Cerebellar cortex (tissue), 1 donor: ENCODE measurements at places on chromosomes 4 and X.

DNA sequence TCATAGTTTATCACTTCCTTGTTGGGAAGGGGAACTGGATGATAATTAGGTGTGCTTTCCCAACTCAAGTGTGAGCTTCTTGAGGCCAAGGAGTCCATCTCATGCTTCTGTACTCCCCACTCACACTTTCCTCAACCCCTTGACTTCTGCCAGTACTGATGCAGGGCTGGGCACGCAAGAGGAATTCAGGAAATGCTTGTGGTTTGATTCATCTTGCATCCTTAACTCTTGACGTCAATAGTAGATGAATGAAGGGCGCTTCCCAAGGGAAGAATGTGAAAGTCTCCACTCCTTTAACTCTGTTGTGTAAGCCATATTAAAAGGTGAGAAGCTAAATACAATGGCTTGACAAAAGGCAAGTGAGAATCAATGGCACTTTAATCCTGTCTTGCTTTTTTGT, 101.8 kb downstream of the AGTR2 start:
- DNase-seq = no peak

GRCh38 chrX:13669246-13669737, 16.4 kb downstream of the TCEANC start:
- DNase-seq = no peak

DNA sequence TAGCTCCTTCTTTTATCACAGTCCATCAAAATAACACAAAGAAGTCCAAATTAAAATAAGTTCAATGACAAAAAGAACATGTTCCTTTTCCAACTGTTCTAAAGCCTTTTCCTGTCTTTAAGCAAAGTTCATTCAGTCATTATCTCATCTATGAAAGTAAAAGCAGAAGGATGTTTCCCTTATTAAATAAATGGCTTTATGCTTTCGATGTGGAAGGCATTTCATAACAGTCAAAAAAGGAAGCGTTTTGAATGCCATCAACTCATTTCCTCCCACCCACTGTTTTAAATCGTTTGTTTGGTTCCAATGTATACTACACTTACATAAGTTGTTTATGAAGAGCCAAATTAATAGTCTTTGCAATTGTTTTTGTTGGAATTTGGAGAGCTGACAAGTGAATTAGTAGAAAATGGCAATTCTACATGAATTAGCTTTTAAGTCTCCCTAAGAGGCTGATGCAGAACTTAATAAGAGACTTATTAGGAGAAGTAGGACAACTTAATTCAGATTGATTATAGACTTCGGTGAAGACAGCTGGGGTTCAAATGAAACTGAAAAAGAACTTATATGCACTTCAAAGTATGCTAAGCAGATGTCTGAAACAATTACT, 392.6 kb upstream of the FTHL17 start:
- no peak for DNase-seq

GRCh38 chrX:21657318-21658151, 595 bp downstream of the KLHL34 start:
- DNase-seq = no peak

- DNase-seq = peak; percentile 97
Observed at GRCh38 chr4:68349649-68350360, at the start of gene YTHDC1. Gene YTHDC1 (minus strand): TSS chr4:68350090. CDS start chr4:68349753, 337 bp downstream.

- DNase-seq = no peak
Observed at GRCh38 chr4:57182132-57182874, 72.1 kb upstream of the IGFBP7 start.

GRCh38 chr4:102263024-102263787, 82.1 kb downstream of the SLC39A8 start:
- DNase-seq = peak; percentile 90

GRCh38 chrX:134685668-134686067, 27.4 kb upstream of the PLAC1 start:
- no peak for DNase-seq

GRCh38 chr4:69849297-69849696, 10.6 kb downstream of the SULT1E1 start:
- DNase-seq = no peak

- DNase-seq = no peak
Observed at GRCh38 chrX:16125520-16126149, 2.3 kb downstream of the GRPR start.
